ENCODE measurements at places on chromosomes 1 and 21. TPM values are rescaled to one million over a fixed set of nuclear protein-coding genes. Genes with fewer than 3 reads are reported as not detected.

Gene TSSK3
- polyA plus RNA-seq, result not detected

Gene OR14I1
- 0.63 TPM for polyA plus RNA-seq

Gene SH2D5
- polyA plus RNA-seq, result 0.07 TPM

Gene S100PBP
- polyA plus RNA-seq, result 16.2 TPM

Gene MMEL1
- polyA plus RNA-seq, result not detected

Gene RCSD1
- polyA plus RNA-seq, result not detected

Gene GNAT2
- polyA plus RNA-seq, result not detected
